IMR-90 (cell line): ENCODE measurements at places on chromosomes 2 and 18. TPM values are rescaled to one million over a fixed set of nuclear protein-coding genes. Genes with fewer than 3 reads are reported as not detected.
A peak's percentile ranks its signal among the peaks of the same experiment; 100 is the strongest.

DNA sequence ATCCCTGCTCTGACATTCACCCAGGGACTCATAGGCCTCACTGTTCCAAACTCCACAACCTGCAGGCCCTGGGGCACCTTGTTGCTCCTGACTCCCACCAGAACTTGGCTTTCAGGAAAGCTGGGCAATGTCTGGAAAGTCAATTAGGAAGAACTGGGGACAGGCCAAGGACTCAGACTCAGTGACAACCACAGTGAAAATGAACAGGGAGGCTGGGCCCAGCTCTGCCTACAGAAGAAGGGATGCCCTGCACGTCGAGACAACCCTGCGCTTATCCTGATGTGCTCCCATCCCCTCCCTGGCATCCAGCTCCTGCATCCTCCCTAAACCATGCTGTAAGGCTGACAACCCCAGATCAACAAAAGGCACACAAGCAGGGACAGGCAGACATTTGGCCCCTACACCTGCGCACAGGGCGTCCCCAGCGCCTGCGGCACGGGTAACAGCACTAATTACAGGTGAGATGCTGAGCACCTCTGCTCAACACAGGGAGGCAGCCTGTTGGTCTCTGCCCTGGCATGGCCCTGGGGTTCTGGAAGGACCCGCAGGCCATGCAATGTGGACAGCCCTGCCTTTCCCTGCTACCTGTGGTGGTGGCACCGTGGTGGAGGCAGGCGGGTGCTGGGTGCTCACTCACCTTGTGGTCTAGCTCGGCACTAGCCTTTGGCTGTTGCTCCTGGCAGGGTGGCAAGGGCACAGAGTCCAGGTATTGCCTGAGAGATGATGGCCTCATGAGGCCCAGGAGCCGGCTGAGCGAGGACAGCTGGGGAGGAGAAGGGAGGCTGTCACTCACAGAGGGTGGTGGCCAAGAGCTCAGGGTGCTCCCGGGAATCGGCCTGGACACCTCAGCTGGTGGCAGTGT lies 23.6 kb upstream of the SEMA4C start:
- no peaks in the 10 kb centered on the region for H3K27me3 ChIP-seq
- no peaks in the 10 kb centered on the region for H3K36me3 ChIP-seq
- no peak overlapping the region for H3K27ac ChIP-seq
- no peak for DNase-seq
- no peak overlapping the region for H3K4me3 ChIP-seq
- H3K4me1 ChIP-seq = peaks cover 12% of the 10 kb centered on the region

CPO gene
- total RNA-seq = not detected in 2 replicates

DNA sequence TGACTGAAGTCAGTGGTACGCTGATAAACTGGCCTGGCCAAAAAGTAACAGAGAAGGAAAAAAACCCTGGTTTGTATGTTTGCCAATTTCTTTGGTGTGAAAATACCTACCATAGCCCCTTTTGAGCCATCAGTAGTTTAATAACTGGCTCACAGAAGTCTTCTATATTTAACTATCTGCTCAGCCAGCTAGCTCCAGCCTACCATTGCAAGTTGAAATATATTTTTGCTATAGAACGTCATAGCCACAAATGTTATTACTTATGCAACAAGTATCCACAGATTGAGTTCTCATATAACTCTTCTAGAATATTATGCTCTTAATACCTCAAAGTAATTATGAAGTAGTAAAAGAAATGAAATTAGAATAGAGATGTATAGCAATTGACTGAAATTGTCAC lies 25.2 kb downstream of the RPE start:
- no peaks in the 10 kb centered on the region for H3K4me1 ChIP-seq
- no peak overlapping the region for H3K4me3 ChIP-seq
- DNase-seq = no peak
- no peaks in the 10 kb centered on the region for H3K27me3 ChIP-seq

FLACC1 gene
- total RNA-seq = 0.54 and 0.56 TPM in 2 replicates

DNA sequence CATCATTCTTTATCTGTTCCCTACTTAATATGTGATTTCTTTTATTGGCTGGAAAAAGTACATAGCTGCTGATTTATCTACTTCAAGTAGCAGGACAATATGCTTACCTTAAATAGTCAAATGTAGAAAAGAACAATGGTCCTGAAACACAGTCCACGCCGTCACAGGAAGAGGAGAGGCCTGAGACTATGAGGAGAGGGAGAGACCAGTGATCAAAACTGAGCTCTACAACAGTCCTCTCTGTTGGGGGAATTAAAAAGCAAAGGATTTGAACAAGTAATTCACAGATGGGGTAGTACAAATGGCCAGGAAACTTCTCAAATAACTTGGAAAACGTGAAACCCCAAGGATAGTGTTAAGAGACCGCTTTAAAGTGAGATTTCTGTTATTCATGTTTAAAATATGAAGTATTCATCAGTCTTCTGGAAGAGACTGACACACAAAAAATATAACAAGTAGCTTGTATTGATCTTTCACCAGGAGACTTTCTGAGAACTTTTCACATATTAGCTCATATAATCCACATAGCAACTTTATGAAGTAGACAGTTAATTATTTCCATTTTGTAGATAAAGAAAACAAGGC lies 20.2 kb downstream of the SCYGR8 start:
- no peaks in the 10 kb centered on the region for H3K27me3 ChIP-seq
- no peak overlapping the region for H3K27ac ChIP-seq
- H3K36me3 ChIP-seq = no peaks in the 10 kb centered on the region
- DNase-seq = no peak

DNA sequence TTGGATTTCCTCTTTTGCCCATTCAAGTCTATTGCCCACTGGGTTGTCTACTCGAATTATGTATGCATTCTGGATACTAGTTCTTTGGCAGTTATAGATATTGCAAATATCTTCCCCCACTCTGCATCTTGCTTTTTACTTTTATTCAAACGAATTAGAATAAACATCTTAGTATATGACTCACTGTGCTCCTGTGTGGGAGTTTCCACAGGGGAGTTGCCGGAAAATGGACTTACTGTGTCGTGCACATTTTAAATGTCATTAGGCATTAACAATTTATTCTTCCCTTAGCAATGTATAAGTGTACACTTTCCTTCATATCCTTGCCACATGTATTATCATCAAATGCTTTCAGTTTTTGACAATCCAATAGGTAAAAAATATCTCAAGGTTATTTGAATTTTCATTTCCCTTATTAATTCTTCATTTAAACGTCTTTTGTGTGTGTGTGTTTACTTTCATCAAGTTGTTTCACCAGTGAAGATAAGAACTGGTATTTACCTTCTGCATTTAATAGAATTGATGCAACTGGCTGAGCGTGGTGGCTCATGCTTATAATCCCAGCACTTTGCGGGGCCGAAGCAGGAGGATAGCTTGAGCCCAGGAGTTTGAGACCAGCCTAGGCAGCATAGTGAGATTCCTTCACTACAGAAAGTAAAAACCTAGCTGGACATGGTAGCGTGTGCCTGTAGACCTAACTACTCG lies 4.6 kb upstream of the UGT1A5 start:
- no peak overlapping the region; the same call in none of the 2 replicates for H3K27ac ChIP-seq
- DNase-seq = peak; percentile 54
- no peak overlapping the region for H3K4me3 ChIP-seq

FER1L5 gene
- 0.28 and 0.36 TPM in 2 replicates for total RNA-seq

DNA sequence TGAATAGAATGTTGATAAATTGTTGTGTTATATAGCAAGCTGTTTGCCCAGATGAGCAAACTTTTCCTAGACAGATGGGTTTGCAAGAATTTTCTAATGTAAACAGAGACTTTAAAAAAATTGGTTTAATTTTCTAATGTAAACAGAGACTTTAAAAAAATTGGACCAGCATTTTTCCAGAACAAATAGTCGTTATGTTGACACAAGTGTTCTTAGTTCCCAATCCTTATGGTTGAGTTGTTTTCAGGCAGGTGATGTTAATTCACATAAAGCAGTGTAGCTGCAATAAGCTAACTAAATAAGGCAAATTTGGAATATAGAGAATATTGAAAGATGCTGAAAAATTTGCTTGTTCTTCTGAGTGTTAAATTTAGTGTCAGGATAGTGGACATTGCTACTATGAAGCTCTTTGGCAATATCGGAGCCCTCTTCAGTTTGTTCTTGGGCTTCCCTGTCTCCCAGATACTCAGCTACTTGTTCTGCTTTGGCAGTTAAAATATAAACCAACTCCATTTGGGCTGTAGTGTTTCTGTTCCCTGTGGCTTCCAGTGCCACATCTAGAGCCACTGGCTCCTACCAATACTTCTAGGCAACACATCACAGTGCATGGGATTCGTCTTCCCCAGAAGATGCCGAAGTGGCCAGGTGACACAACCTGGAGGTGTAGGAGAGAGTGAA lies 105.7 kb downstream of the DYNAP start:
- DNase-seq = no peak
- H3K4me3 ChIP-seq = no peak overlapping the region
- H3K27ac ChIP-seq = no peak overlapping the region

DNA sequence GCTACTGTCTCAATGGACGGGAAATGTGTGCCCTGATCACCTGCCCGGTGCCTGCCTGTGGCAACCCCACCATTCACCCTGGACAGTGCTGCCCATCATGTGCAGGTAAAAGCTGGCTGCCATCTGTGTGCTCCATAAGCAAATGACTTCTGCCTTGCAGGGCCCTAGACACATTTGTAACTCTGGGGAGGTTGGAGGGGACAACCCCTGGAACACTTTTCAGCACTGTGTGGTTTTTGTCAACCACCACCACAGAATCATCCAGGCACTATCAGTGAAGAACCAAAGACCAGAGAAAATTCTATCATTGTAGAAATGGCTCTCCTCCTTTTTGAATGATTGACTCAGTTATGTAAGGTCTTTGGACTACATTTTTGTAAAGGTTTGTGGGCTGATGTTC lies 84.3 kb downstream of the FEZ2 start:
- peaks cover 51% of the 10 kb centered on the region for H3K36me3 ChIP-seq
- H3K4me3 ChIP-seq = no peak overlapping the region
- DNase-seq = no peak
- no peaks in the 10 kb centered on the region for H3K27me3 ChIP-seq
- no peak overlapping the region for H3K27ac ChIP-seq

DNA sequence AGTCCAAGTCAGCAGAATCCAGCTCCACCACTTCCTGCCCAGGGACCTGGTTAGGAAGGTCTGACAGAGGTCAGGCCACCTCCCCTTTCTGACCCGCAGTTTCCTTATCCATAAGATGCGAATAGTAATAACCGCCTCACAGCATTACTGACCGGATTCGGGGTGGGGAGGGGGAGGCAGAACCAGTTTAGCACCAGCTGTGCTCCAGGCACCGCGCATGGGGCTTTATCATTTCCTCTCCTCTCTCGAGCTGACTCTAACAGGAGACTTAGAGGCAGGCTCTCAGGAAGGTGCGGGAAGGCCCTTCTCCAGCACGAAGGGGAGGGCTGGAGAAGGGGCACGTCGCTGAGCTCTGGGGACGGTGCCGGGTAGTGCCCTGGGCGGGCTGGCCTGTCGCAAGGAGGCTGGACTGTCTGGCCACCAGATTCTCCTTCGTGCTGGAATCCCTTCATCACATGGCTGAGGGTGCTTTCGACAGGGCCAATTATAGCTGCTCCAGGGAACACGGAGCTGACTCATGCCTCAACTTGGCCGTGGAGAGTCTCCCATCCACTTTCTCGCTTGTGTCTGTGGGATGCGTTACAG lies 5.7 kb downstream of the EHD3 start:
- H3K4me3 ChIP-seq = no peak overlapping the region
- peaks cover 7% of the 10 kb centered on the region; the same call in 1 of the 2 replicates for H3K4me1 ChIP-seq
- no peak overlapping the region for H3K27ac ChIP-seq
- peak; percentile 42 for DNase-seq
- no peaks in the 10 kb centered on the region for H3K27me3 ChIP-seq

- H3K4me3 ChIP-seq = no peak overlapping the region
- H3K36me3 ChIP-seq = no peaks in the 10 kb centered on the region
- no peaks in the 10 kb centered on the region for H3K4me1 ChIP-seq
- H3K27me3 ChIP-seq = no peaks in the 10 kb centered on the region
- no peak for DNase-seq
- no peak overlapping the region for H3K27ac ChIP-seq
These were observed 482.7 kb upstream of the SETBP1 start for GRCh38 chr18:44197832-44198611.

ALPI gene
- total RNA-seq = not detected in 2 replicates

CPS1 gene
- total RNA-seq = 18.6 and 20.1 TPM in 2 replicates

DNA sequence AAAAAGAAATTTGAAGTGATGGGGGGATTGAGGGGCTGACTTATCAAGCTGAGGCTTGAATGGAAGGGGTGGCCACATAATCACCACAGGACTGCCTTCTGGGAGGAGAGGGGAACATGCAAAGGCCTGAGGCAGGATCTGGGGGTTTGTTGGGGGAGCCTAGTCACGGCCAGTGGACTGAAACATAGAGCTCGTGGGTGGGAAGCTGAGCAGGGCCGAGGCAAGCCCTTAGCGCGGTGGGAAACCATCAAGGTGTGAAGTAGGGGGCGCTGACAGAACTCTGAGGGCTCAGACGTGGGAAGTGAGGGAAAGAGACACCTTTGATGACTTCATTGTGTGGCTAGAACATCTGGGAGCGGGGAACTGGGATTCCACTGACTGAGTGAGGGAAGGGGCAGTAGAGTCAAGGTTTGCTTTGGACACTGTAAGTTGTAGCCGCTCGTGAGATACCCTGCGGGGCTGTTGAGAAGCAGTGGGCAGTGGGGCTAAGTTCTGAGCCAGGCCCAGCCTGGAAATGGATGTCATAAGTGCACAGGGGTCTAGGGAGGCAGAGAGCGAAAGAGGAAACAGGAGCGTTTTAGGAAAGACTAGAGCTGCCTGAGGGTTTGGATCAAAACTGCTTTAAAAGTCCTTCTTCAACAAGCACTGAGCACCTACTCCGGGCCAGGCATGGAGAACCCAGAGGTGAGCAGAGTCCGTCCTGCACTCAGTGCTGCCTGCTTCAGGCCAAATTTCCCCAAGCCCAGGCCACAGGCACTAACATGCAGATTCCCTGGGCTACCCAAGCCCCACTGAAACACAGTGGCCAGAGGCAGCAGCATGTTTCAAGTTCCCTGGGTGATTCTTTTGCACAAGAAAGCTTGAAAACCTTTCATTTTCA lies 686 bp upstream of the SNORC start:
- no peak overlapping the region for H3K4me3 ChIP-seq
- no peaks in the 10 kb centered on the region for H3K36me3 ChIP-seq
- H3K4me1 ChIP-seq = no peaks in the 10 kb centered on the region
- no peaks in the 10 kb centered on the region for H3K27me3 ChIP-seq

TPO gene
- total RNA-seq = not detected in 2 replicates

DNA sequence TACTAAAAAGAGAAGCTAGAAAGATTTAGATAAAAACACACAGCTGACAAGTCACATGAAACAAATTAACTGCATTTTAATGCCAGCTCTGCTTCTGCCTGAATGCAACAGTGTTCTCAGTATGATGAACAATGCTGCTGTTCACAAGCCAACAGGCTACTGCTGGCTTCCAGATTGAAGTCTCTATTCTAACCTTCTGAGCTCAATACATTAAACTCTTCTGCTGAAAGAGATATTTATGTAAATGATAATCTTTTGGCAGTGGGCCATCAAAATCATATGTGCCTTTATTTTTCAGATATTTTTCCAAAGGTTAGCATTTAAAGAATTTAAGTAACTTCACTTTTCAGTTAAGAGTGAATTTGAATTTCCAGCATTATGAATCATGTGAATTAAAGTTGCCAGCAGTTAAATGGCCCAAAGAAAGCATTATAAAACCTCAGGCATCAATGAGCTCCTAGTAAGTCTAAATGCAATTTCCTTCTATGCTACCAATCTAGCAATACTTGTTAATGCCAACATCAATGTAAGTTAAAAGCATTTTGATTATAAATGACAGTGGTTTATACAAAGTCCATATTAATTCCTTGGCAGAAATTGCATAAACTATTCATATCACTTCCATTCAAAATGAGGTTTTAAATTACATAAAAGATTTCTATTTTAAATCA lies 72.4 kb downstream of the ID2 start:
- no peak overlapping the region for H3K4me3 ChIP-seq
- H3K36me3 ChIP-seq = peaks cover 8% of the 10 kb centered on the region
- DNase-seq = peak; percentile 17
- H3K27me3 ChIP-seq = no peaks in the 10 kb centered on the region
- peaks cover 7% of the 10 kb centered on the region for H3K4me1 ChIP-seq
- H3K27ac ChIP-seq = no peak overlapping the region

LCT gene
- total RNA-seq = under 0.01 TPM in 1 of 2 replicates, not detected in the other
